ENCODE measurements at places on chromosomes 2 and 18.

DNA sequence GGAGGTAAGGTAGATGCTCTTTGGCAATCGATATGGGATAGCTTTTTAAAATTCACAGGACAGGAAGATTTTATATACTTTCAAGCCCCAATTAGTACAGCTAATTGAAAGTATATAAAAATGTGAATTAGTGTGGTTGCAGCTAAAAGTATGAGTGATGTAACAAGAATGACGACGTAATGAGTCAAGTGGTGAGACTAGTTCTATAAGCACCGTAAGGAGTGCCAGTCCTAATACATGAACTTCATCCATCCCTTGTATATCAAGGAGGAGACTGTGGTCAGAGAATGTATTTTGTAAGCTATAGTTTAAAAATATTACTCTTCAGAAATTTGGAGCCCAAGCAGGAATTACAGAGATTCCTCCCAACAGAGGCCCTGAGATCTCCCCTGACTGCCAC is 25.8 kb downstream of the DNAJC27 start:
- DNase-seq: no peak

DNA sequence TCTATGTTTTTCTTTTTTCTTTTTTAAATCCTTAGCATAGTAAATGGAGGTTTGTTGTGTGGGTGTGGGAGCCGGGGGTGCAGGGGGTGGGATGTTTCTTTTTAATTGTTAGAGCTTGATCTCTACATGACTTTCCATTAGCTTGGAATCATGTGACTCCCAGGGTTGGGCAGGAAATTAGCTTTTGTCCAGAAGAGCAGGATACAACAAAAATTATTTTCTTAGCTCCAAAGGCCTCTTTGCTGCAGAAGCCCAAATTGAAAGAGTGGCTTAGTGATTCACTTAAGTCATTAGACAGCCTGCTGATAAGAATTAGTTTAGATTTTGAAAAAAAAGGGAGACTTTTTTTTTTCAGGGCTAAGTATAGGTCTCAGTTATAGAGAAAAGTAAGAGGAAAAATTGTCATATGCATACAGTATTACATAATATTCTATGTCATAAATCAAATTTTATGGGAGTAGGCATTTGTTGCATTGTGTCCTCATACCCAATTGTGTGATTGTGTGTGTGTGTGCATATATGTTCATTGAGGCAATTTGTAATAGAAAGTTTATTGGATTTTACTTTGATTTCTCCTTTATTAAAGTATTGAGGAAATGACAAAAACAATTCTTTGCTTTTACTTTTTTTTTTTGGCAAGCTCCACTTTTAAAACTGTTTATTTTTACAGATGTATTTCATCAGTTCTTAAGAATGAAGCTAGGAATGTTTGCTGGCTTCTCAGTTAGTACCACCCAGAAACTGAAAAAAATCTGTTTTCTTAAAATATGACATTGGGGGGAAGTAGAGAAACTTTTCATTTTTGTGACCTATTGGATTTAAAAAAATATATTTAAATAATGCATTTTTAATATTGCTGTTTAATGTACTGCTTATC is 47.4 kb downstream of the TSPYL6 start:
- no peak for DNase-seq

DNA sequence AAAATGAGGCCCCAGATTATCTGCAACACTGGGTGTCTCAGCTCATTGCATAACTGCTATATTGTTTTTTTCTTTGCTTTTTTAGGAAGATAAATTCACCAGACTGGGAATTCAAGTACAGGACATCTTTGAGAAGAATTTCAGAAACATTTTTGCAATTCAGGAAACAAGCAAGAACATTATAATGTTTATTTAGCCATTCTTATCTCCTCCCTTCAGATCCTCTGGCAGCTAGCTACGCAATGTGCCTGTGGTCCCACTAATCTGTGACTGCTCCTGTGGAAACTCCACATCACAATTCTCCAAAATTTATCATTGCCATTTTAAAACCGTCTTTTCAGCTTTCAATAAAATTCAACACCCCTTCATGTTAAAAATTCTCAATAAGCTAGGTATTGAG is 126.8 kb downstream of the SP100 start:
- no peak for DNase-seq

- DNase-seq: no peak
These were observed 51.5 kb downstream of the DNAJC10 start for GRCh38 chr2:182767578-182767977.

DNA sequence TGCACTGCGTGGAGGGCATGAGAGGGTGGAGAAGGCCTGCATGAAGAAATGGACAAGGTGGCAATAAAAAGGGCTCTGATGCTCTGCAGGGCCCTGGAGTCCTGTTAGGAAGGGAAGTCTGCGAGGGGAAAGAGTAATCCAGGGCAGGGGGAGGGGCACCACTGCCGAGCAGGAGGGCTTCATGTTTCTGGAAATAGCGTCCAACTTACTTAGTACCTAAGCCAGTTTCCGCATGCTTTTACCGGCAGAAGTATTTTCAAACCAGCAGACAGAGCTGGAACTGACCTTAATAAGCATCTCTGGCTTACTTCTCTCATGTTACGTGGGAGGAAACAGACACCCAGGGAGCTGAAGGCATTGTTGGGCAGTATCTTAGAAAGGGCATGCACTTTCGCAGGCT is 156.7 kb downstream of the GALNT14 start:
- DNase-seq: no peak

GRCh38 chr2:234438305-234438977 is 58.4 kb downstream of the ARL4C start:
- no peak for DNase-seq

- no peak for DNase-seq
These were observed 108.0 kb downstream of the DTNA start for GRCh38 chr18:34818064-34818463.

DNA sequence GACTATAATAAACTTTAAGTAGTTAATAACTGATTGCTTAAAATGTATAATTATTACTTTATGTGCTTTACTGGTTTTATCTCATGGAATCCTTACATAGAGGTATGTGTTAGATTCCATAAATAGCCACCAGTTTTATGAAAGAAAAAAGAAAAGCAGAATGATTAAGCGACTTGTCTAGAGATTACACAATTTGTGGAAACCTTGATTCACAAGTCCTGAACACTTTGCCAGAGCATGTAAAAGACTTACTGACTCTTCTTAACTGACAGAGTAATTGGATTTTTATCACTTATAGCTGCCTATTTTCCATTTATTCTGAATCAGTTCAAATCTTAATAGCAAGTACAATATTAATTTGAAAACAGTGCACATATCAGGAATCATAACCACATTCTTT is 448.7 kb upstream of the NETO1 start:
- no peak for DNase-seq

GRCh38 chr2:43488737-43489136 is 107.1 kb downstream of the THADA start:
- no peak for DNase-seq

- DNase-seq: no peak
These were observed 94.2 kb downstream of the ACSL3 start for GRCh38 chr2:222955008-222955407.

- no peak for DNase-seq
These were observed 215.9 kb downstream of the SEPTIN10 start for GRCh38 chr2:109397893-109398292.

- no peak for DNase-seq
These were observed 601.8 kb upstream of the CDH2 start for GRCh38 chr18:28778706-28779105.

DNA sequence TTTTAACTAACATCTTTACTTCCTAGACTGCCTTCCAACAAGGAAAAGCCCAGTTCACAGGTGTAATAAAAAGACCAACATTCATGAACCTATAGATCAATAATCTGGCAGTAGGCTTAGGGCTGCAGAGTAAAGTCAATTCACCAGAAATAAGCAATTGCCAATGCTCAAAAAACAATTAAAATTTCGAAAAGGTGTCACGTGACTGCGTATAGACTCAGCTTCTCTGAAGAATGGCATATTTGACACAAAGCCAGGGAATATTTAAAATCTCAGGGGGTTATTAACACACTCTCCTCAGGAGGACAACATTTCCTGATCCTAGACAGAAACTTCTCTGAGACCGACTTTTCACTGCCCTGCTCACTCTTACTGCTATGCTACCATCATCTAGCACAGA is 245.2 kb upstream of the LRATD1 start:
- no peak for DNase-seq

DNA sequence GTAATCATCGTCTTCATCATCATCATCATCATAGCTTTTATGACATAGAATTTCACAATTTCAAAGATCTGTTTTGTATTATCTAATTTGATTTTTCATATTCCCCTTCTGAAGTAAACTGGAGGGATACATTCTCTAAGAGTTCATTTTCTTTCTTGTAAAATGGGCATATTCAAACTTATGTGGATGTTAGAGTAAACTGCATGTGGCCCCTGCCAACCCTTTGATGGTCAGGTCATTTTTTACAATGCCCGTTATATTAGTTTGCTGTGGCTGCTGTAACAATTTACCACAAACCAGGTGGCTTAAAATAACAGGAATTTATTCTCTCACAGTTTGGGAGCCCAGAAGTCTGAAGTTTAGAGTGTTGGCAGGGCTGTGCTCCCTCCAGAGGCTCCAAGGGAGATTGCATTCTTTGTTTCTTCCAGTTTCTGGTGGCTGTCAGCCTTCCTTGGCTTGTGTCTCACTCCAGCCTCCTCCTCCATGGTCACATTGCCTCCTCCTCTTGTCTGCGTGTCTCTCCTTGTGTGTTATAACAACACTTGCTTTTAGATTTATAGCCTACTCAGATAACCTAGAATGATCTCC is 127.5 kb upstream of the MMADHC start:
- DNase-seq: no peak

Measured in NCI-H2081 (cell line).